ENCODE measurements at places on chromosomes 5 and 9. TPM values are rescaled to one million over a fixed set of nuclear protein-coding genes. Genes with fewer than 3 reads are reported as not detected.

IQGAP2 gene
- total RNA-seq: 63.9 TPM

DNA sequence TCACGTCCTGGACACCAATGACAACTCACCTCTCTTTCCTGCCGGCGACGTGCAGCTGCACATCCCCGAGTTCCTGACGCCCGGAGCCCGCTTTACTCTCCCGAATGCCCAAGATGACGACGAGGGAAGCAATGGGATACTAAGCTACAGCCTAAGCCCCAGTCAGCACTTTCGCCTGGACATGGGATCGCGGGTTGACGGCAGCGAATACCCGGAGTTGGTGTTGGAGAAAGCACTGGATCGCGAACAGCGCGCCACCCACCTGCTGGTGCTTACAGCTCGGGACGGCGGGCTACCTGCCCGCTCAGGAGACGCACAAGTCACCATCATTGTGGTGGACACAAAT is 1.1 kb downstream of the PCDHAC1 start:
- DNase-seq: no peak

PDE8B gene
- total RNA-seq: 43.4 TPM

C9orf153 gene
- total RNA-seq: 1.2 TPM

DNA sequence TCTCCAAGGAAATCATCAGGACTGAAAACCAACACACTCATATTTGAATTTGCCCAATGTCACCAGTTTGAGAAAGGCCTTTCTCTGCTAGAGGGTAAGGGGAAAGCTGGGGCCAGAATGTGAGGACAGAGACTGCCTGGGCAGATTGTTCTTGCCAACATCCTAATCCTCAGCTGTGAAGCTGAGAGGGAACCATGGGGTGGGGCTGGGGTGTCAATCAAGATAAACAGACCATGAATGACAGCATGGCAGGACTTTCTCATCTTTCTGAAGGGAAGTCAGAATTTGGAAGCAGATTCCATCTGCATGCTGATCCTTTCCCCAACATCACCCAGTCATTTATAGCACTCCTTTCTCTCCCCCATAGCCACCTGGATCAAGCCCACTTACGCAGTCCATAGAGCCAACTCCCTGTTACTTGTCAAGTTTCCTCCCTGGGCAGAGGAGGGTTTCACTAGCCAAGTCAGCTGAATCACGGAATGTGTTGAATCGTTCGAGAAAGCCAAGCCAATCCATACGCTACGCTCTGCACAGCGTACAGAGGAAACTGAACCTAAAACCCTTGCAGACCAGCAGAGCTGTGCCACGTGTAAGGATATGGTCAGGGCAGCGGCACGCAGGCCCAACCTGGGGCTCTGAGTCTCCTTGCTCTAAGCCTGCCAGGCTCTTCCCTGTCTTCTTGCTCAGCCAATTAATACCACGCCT is 14.9 kb downstream of the GLDC start:
- DNase-seq: no peak
